Pancreas (tissue), 10 donors: ENCODE measurements at places on chromosomes 7 and 10. TPM values are rescaled to one million over a fixed set of nuclear protein-coding genes. Genes with fewer than 3 reads are reported as not detected.

The SMC3 gene
- 7.7 TPM for polyA plus RNA-seq

The SMKR1 gene
- 1.1 TPM for polyA plus RNA-seq

The CDHR1 gene
- 0.72 TPM for polyA plus RNA-seq

The EVX1 gene
- not detected for polyA plus RNA-seq

The PAPOLB gene
- not detected for polyA plus RNA-seq

The HHEX gene
- polyA plus RNA-seq: 71.2 TPM

The PTF1A gene
- polyA plus RNA-seq: 16.8 TPM

The LUC7L2 gene
- 35.9 TPM for polyA plus RNA-seq

The FXYD4 gene
- 0.28 TPM for polyA plus RNA-seq

The ZNF467 gene
- polyA plus RNA-seq: 18.6 TPM

The SPDYE2 gene
- polyA plus RNA-seq: 0.21 TPM

The ZNF727 gene
- 0.34 TPM for polyA plus RNA-seq

The POU6F2 gene
- 1.3 TPM for polyA plus RNA-seq

The HDAC9 gene
- 1.5 TPM for polyA plus RNA-seq

The CPA5 gene
- 0.19 TPM for polyA plus RNA-seq

The FBXL13 gene
- 0.47 TPM for polyA plus RNA-seq

The SLC18A2 gene
- 5.9 TPM for polyA plus RNA-seq

The ZNF239 gene
- 4.8 TPM for polyA plus RNA-seq

The LLCFC1 gene
- polyA plus RNA-seq: not detected

The PRSS1 gene
- 45,101 TPM for polyA plus RNA-seq

The FAM25G gene
- not detected for polyA plus RNA-seq

The NKX2-3 gene
- polyA plus RNA-seq: 1.0 TPM

The KIF11 gene
- 0.38 TPM for polyA plus RNA-seq

The KRIT1 gene
- 22.4 TPM for polyA plus RNA-seq

The ITIH2 gene
- not detected for polyA plus RNA-seq

The TMEM236 gene
- polyA plus RNA-seq: 1.4 TPM

The PCDH15 gene
- not detected for polyA plus RNA-seq

The WNT8B gene
- 0.08 TPM for polyA plus RNA-seq

The C10orf67 gene
- polyA plus RNA-seq: 0.02 TPM

The SH2B2 gene
- 2.1 TPM for polyA plus RNA-seq

The PRSS2 gene
- polyA plus RNA-seq: 43,147 TPM

The FKBP9 gene
- 20.0 TPM for polyA plus RNA-seq

The C10orf143 gene
- 7.0 TPM for polyA plus RNA-seq

The PARD3 gene
- polyA plus RNA-seq: 12.8 TPM
